ENCODE measurements at places on chromosomes 5 and 9. TPM values are rescaled to one million over a fixed set of nuclear protein-coding genes. Genes with fewer than 3 reads are reported as not detected.

- no peak for DNase-seq
These were observed 52.3 kb downstream of the SLC46A2 start for GRCh38 chr9:112838342-112838741.

DNA sequence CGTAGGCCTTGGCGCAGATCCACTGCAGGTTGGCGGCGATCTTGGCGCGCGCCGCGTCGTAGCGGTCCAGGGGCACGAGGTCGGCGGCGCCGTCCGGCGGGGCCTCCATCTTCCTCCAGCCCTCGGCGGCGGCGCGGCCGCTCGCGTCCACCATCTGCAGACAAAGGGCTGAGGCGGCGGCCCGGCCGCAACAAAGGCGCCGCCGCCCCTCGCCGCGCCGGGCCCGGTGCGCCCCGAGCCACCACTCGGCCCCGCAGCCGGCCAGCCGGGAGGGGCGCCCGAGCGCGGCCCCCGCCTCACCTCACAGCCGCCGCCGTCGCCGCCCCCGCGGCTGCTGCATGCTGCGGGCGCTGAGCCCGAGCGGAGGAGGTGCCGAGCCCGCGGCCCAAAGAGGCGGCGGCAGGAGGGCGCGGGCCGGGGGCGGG is 328 bp downstream of the CAMSAP1 start:
- DNase-seq: peak; percentile 40

GRCh38 chr9:135835131-135835530 is 72.2 kb downstream of the CAMSAP1 start:
- no peak for DNase-seq

GRCh38 chr9:101574731-101575333 is 19.9 kb downstream of the PPP3R2 start:
- DNase-seq: no peak

GRCh38 chr5:167587772-167588437 is 703.5 kb upstream of the WWC1 start:
- peak; percentile 14 for DNase-seq

RORB gene
- 0.75 TPM for total RNA-seq

DMRT3 gene
- not detected for total RNA-seq

BTNL3 gene
- not detected for total RNA-seq

Measured in neural crest cell (in vitro differentiated cells).